ENCODE measurements at places on chromosomes 1 and 21. TPM values are rescaled to one million over a fixed set of nuclear protein-coding genes. Genes with fewer than 3 reads are reported as not detected.

GRCh38 chr1:245873068-245873467 is 634.0 kb downstream of the SMYD3 start:
- no peak for DNase-seq

GRCh38 chr1:193538680-193539079 is 352.3 kb upstream of the B3GALT2 start:
- DNase-seq = no peak

GRCh38 chr1:39919545-39919944 is 17.8 kb upstream of the MYCL start:
- DNase-seq = peak; percentile 23

- DNase-seq = no peak
These were observed 20.6 kb upstream of the CENPF start for GRCh38 chr1:214582289-214582891.

GRCh38 chr1:20079661-20080305 is 9.8 kb downstream of the PLA2G5 start:
- DNase-seq = no peak

DNA sequence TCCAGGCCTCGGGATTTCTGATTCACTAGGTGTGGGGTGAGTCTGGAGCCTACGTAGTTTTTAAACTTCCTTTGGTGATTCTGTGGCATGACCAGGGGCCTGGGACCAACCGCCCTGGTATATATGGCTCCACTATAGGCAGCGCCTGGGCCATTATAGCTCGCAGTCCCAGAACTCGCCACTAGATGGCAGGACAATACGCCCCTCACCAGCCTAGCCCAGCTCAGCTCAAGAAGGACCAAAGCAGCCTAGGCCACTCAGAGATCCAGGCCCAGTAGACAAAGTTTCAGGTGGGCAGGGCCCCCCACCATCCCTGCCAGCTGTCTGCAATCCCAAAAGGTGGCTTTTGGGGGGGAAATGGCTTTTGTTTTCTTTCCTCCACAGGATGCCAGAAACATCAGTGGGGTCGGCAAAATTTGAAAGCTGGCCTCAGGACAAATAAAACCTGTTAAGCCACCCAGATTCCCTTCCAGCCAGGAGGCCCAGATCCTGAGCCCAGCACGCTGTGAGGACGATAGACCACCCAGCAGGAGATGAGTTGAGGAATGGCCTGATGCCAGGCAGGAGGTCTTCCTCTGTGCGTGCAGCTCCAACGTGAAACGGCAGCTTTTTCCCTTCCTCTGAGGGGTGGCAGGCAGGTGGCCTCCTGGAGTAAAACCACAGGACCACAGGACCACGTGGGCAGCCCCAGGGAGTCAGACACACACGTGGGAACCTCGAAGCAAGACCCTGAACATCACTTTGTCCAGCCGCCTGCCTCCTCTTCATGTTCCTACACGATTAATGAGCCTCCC is 24.8 kb upstream of the TMEM51 start:
- peak; percentile 75 for DNase-seq

GRCh38 chr1:67880056-67880601 is 46.9 kb upstream of the GNG12 start:
- no peak for DNase-seq

DNA sequence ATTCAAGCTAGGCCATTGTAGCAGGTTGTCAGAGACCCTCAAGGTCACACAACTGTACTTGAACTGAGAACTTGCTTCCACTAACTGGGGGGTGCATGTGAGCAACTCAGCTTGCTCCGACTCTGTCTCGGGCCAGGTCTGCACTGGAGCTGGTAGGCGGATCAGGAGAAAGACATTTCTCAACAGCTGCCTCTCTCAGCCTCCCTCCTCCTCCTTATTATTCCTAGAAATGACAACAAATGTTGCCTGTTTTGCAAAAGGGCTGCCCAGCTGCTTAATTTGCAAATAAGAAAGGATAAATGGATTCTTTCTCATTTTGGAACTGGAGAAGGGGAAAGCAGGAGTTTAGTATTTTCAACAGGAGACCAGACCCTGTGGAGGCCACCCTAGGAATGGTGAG is 140.5 kb downstream of the RHOU start:
- DNase-seq = no peak

GRCh38 chr1:80202118-80202517 is 1195.6 kb upstream of the ADGRL4 start:
- DNase-seq = no peak

DNA sequence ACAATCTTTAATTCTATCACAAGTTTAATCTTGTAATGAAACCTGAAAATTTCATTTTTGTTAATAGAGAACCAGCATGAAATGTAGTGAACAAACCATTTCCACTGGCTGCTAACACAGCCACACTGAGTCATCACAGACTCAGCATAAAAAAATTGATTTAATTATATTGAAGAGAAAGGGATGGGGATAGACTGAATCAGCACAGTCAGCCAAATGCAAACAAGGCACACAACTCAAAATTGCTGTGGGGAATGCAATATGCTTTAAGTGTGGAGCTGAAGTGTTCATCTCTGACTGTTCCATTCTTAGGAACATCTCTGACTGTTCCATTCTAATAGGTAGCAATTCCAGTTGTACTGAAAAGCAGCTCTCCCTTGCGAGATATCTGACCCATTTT is 299.8 kb downstream of the MRPL39 start:
- DNase-seq = no peak

DNA sequence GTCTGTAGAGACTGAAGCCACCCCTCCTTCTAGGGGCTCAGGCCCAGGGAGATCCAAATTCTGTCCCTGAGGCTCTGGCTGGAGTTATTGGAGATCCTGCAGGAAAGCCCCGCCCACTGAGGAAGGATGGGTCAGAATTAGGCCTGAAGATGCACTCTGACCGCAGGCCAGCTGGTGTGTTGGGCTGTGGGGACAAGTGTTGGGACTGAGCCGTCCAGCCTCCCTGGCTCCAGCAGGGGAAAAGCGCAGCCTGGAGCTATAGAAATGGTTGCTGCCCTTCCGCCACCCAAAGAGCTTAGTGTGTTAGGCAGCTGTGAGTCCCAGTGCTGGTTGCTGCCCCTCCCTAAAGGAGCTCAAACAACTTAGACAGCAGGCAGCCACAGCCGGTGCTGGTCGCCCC is 33.0 kb upstream of the PRRX1 start:
- no peak for DNase-seq

DNA sequence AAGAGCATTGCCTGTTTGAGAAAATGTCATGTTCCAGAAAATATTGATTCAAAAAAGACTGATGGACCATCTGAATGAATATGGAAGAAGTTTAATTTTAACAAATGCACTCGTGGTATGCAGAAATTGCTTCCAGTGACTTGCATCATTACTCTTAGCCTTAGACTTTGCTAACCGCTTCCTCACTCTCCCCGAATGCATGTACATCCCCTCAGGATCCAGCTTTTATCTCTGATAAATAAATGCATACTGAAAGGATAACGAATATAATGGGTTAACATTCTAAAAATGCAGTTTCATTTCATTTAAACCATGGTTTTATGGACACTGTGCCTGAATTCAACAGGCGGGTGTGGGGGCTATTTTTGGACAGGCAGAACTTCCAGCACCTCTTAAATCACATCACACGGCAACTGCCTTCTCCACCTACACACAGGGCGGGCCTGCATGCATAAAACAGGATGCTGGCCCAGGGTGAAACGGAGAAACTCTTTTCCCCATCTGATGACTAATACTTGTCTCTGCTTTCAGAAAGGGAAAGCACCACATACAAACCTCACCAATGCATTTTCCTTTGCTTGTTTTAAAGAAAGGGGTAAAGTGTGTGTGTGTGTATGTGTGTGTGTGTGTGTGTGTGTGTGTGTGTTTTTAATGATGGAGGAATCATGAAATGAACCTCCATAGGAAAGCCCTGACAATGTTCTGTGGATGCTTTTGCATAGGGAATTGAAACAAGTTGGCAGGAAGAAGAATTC is 48.7 kb downstream of the SPAG17 start:
- DNase-seq = no peak

DNA sequence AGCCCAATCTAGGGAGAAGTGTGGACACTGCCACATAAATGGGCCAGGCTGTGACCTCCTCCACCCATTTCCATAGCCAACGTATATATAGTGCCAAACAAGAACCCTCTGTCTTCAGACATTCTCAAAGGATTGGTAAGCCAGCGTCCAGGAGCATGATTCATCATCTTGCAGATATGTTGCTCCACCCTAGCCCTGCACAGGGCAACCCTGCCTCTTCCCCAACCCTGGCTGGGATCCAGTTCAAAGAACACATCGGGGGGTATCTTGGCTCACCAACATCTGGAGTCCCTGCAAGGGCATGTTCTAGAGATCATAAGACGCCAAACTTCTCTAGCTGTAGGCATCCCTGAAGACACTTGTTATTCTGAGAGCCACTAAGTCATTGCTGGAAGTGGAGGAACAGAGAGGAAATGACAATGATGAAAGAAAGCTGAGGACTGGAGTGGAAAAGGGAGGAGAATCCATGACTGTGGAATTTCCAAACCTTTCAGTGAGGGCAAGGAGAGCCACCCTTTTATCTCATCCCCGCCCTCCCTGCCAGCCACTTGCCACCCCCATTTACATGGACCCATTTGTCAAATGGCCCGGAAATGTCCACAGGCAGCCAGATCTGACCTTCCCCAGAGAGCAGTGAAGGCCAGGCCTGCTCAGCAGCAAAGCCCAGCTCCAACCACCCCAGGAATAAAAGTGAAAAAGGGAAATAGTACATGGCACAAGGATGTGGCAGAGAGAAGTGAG is 144.1 kb upstream of the CTTNBP2NL start:
- no peak for DNase-seq

GRCh38 chr1:213082420-213083111 is 31.5 kb downstream of the RPS6KC1 start:
- no peak for DNase-seq

- DNase-seq = no peak
These were observed 16.4 kb downstream of the PBX1 start for GRCh38 chr1:164575356-164575886.

- no peak for DNase-seq
These were observed 389.3 kb downstream of the CAMTA1 start for GRCh38 chr1:7174561-7174960.

DNA sequence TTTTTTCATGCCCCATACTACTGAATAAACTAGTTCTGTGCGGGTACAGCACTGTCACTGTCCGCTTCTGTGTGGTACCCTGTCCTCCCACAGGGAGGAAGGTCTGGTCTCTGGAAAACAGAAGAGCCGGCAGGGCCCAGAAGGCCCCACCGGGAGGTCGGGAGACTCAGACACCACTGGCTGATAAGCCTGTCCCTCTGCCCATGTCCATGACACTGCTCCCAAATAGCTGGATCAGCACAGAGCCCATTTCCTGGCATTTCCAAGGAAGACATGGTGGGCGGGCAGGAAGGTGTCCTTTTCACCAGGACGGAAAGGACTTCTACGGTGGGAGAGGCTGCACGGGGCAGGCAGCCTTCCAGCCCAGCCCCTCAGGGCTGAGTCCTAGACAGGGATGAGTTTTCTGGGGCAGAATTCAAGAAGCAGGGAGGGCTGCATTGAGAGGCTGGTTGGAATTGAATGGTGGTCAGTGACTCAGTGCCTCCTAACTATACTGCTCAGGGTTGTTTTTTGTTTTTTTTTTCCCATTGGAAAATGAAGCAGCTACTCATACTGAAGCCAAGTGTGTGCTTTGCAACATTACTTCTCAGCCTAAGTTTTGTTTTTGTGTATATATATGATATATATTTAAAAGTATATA is 7.1 kb downstream of the PSRC1 start:
- DNase-seq = no peak

- DNase-seq = no peak
These were observed 203.4 kb upstream of the RAB4A start for GRCh38 chr1:229067546-229067945.

GRCh38 chr1:164689672-164690511 is 130.9 kb downstream of the PBX1 start:
- no peak for DNase-seq

DNA sequence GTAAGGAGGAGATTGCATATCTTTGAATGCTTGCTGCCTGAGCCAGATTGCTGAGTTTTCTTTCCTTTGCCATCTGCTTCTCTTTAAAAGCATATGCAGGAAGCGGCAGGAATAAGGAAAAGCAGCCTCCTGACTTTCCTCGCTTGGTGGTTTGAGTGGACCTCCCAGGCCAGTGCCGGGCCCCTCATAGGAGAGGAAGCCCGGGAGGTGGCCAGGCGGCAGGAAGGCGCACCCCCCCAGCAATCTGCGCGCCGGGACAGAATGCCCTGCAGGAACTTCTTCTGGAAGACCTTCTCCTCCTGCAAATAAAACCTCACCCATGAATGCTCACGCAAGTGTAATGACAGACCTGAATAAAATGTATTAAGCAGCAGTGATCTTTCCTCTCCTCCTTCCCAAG is 1.5 kb downstream of the CORT start:
- DNase-seq = no peak

GRCh38 chr1:208158640-208159554 is 85.3 kb downstream of the PLXNA2 start:
- DNase-seq = no peak

DNA sequence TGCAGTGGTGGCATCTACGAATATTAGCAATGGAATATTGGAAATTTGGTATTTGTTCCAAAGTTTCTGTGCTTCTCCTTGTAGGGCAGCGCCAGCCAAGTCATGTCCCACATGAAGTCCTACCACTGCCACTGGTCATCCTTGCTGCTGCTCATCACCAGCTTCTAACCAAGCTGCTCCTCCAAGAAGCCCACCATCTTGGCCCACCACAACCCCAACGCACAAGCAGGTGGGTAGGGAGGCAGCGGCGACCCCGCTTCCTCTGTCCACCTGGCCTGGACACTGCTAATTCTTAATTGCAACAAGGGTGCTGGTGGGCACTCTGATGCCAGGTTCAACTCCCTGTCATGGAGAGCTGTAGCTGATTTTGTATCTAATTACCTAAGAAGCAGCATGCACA is 291.2 kb upstream of the LYPLAL1 start:
- no peak for DNase-seq

DNA sequence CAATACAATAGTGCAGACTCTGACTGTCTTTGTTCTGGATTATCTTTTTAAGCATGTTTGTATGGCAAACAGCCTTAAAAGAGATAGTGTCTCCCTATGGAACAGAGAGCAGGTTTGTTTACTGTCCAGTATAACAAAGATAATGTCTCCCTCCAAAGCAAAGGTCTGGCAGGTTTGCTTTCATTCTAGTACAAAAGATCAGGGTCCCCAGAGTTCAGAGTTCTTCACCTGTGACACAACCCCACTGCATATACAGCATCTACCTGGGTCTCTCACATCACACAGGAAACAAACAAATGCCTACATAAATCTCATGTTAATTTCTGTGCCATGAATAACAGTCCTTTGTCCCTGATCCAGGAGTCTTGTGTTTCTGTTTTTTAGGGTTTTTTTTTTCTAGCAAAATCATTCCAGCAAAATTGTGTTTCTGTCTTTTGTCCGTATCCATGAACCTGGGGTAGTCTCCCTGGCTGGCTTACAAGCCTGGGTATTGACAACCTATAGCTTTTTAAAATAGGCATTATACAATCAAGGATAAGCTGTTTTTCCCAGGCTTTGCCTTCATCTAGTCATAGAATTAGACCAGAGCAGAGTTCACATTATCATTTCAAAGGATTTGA is 89.4 kb upstream of the PTBP2 start:
- DNase-seq = no peak

- no peak for DNase-seq
These were observed 10.0 kb upstream of the MORC3 start for GRCh38 chr21:36310016-36310415.

Gene TSACC
- total RNA-seq = 0.65 TPM

Gene CLCA4
- not detected for total RNA-seq

Gene CYP4Z1
- total RNA-seq = not detected

Gene FCGR3A
- not detected for total RNA-seq

Gene OR2L5
- total RNA-seq = not detected

Gene OR2G6
- total RNA-seq = not detected

Gene CFAP74
- total RNA-seq = 0.93 TPM

Gene AKNAD1
- not detected for total RNA-seq

Gene SPAG17
- total RNA-seq = 14.9 TPM

All from progenitor cell of endocrine pancreas (in vitro differentiated cells).